ENCODE measurements at places on chromosomes 11 and 22. TPM values are rescaled to one million over a fixed set of nuclear protein-coding genes. Genes with fewer than 3 reads are reported as not detected.

Gene RIC3
- polyA plus RNA-seq, result not detected

Gene SLC22A12
- not detected for polyA plus RNA-seq

Gene NXPE2
- polyA plus RNA-seq, result not detected

DNA sequence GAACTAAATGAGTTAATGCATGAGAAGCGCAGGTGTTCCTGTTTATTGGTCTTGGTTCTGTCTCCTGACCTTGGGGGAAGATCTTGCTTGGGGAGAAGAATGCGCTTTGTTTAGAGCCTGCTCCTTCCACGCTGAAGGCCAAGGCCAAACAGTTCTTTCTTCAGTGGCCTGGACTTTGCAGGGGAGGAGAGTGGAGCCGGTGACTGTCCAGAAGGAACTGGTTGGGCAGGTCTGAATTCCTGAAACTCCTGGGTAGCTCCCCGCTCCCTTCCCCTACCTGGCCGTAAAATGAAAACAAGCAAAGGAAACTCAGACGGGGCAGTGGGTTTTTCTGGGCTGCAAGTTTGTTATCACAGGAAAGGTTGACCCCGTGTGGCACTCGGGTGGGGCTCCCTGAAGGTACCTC is 3.6 kb downstream of the ARHGAP8 start:
- H3K4me3 ChIP-seq, result no peak overlapping the region
- H3K36me3 ChIP-seq, result no peaks in the 10 kb centered on the region
- H3K27me3 ChIP-seq, result peaks cover 21% of the 10 kb centered on the region
- no peak for DNase-seq

Gene GPR83
- polyA plus RNA-seq, result 0.03 TPM

DNA sequence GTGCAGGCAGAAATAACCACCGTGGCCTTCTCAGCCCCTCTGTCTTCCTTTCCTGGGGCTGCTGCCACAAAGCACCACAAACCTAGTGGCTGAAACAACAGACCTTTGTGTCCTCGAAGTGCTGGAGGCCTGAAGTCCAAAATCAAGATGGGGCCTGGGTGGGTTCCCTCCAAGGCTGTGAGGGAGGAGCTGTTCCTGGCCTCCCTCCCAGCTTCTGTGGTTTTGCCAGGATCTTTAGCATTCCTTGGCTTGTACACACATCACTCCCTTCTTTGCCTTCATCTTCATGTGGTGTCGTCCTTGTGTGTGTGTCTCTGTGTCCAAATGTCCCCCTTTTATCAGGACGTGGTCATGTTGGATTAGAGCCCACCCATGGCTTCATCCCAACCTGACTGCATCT is 29.0 kb upstream of the PARVG start:
- no peak overlapping the region for H3K27ac ChIP-seq
- peak; percentile 78 for DNase-seq
- no peak overlapping the region for H3K4me3 ChIP-seq
- H3K27me3 ChIP-seq, result no peaks in the 10 kb centered on the region
- H3K4me1 ChIP-seq, result peaks cover 16% of the 10 kb centered on the region

GRCh38 chr11:132844956-132845696 is 687.2 kb downstream of the OPCML start:
- peak; percentile 96 for DNase-seq
- H3K4me3 ChIP-seq, result no peak overlapping the region
- H3K27ac ChIP-seq, result no peak overlapping the region

DNA sequence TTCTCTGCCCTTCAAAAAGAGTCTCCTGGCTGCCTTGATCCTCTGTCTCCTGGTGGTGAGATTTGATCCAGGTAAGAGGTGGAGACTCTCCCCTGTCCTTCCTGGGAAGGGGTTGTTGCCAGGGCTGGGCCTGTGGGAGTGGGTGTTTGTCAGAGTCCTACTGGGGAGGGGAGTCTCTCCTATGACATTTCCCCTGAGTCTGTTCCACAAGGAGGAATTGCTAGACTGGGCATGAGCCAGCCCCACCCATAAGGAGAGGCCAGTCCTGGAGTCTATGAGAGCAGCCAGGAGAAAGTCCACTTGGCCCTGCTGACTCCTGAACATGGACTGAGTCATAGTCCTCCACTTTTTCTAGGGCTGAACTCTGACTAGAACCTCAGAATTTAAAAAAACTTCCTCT is 7.4 kb downstream of the PEX26 start:
- DNase-seq, result peak; percentile 34
- no peak overlapping the region for H3K27ac ChIP-seq
- peaks cover 51% of the 10 kb centered on the region for H3K36me3 ChIP-seq
- no peaks in the 10 kb centered on the region for H3K4me1 ChIP-seq

DNA sequence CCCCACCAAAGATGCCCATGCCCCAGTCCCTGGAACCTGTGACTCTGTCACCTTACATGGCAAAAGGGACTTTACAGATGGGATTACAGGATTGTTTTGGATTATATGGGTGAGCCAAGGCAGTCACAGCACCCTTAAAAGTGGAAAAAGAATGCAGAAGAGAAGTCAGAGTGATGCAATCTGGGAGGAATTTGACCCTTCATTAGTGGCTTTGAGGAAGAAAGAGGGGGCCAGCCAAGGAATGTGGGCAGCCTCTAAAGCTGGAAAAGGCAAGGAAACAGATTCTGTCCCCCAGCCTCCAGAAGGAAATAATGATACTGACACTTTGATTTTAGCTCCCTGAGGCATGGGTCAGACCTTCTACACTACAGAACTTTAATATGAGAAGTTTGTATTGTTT is 257.3 kb upstream of the ISX start:
- DNase-seq, result no peak
- H3K4me3 ChIP-seq, result no peak overlapping the region
- no peaks in the 10 kb centered on the region for H3K4me1 ChIP-seq

Gene SIK2
- 10.4 TPM for polyA plus RNA-seq

Gene GALNT18
- 9.2 TPM for polyA plus RNA-seq

GRCh38 chr11:112634551-112634950 is 326.7 kb upstream of the NCAM1 start:
- no peaks in the 10 kb centered on the region for H3K36me3 ChIP-seq
- H3K27me3 ChIP-seq, result no peaks in the 10 kb centered on the region
- no peaks in the 10 kb centered on the region for H3K4me1 ChIP-seq
- DNase-seq, result no peak
- no peak overlapping the region for H3K4me3 ChIP-seq

Gene PNPLA3
- polyA plus RNA-seq, result 7.5 TPM

GRCh38 chr11:66987924-66988637 is 13.0 kb downstream of the C11orf86 start:
- H3K4me3 ChIP-seq, result no peak overlapping the region
- peaks cover 2% of the 10 kb centered on the region for H3K4me1 ChIP-seq
- no peaks in the 10 kb centered on the region for H3K27me3 ChIP-seq
- no peak for DNase-seq

GRCh38 chr22:48353116-48353947 is 1474.3 kb downstream of the BRD1 start:
- H3K27me3 ChIP-seq, result no peaks in the 10 kb centered on the region
- no peak overlapping the region for H3K4me3 ChIP-seq
- no peaks in the 10 kb centered on the region for H3K36me3 ChIP-seq
- H3K27ac ChIP-seq, result no peak overlapping the region
- H3K4me1 ChIP-seq, result no peaks in the 10 kb centered on the region

- no peaks in the 10 kb centered on the region for H3K27me3 ChIP-seq
- H3K4me1 ChIP-seq, result no peaks in the 10 kb centered on the region
- no peak for DNase-seq
- no peaks in the 10 kb centered on the region for H3K36me3 ChIP-seq
- no peak overlapping the region for H3K27ac ChIP-seq
- H3K4me3 ChIP-seq, result no peak overlapping the region
Observed at GRCh38 chr22:34776817-34777216, 289.1 kb upstream of the ISX start.

DNA sequence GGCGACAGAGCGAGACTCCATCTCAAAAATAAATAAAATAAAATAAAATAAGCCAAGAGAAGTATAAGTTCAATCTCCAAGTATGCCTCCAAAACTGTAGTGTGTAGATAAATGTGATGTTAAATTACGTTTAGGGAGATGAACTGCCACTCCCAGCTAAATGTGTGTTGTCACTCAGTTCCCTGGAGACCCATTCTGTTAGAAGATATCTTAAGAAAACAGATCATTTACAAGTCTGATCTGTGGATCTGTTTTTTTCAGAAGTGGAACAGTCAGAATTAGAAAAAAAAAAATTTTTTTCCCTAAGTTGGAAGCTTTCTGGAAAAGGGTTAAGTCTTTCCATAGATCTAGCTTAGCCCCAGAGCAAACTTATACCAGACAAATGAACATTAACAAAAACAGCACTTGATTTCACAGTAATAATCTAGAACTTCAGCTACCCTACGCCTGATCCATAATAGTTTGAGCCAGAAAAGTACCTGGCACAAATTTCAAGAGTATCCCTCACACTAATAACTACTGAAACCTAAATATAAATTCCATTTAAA is 18.2 kb downstream of the CELF1 start:
- H3K36me3 ChIP-seq, result no peaks in the 10 kb centered on the region
- no peak for DNase-seq
- H3K4me3 ChIP-seq, result no peak overlapping the region
- peaks cover 17% of the 10 kb centered on the region for H3K4me1 ChIP-seq
- H3K27me3 ChIP-seq, result no peaks in the 10 kb centered on the region
- H3K27ac ChIP-seq, result no peak overlapping the region

DNA sequence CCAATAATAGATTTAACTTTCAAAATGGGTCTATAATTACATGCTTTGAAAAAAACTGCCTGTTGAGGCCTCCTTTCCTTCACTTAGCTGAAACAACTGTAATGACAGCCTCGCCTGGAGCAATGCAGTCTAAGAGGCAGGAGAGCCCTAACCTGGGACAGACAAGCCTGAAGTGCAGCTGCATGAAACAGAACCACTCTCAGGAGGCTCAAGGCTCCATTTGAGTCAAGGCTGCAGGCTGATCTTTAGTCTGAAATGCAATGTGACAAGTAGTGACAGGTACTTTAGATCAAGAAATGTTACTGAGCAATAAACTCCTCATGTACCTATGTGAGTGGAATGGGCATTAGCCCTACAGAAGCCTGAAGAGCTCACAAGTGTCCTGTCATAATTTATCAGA is 414.0 kb upstream of the LUZP2 start:
- DNase-seq, result no peak
- H3K36me3 ChIP-seq, result no peaks in the 10 kb centered on the region
- H3K27ac ChIP-seq, result peak overlapping the region; percentile 57
- H3K4me3 ChIP-seq, result no peak overlapping the region
- peaks cover 17% of the 10 kb centered on the region for H3K4me1 ChIP-seq
